BE2C (cell line): ENCODE measurements at places on chromosomes 2 and 18.

GRCh38 chr2:106107509-106108131 is 86.5 kb downstream of the UXS1 start:
- DNase-seq, result no peak

DNA sequence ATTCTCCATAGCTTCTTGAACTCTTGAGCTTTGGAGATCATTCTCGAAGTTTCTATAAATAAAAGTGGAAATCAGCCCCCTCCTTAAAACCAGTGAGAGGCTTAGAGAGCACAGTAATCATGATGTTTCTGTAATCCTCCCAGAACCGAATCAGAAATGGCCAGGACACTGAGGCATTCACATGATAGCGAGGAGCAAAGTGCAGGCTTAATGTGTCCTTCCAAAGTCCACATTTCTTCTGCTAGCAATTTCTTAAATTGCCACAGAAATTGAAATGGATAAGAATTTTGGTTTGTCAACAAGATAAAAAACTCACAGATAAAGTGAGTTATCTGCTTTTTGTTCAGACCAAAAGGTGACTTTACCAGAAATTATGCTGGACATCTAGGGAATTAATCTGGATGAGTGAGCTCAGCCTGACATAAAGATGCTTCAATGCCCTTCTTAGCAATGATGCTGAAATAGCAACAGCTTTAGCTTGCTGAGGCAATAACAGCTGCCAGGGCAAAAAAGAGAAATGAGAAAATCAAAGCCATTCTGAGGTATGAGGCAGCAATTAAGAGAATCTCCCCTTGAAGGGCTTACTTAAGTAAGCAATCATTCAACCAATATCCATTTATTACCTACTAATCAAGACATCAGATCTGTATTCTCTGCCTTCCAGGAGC is 82.4 kb upstream of the PHLPP1 start:
- no peak for DNase-seq

GRCh38 chr18:8794156-8794933 is 89.0 kb downstream of the MTCL1 start:
- DNase-seq, result peak; percentile 44

DNA sequence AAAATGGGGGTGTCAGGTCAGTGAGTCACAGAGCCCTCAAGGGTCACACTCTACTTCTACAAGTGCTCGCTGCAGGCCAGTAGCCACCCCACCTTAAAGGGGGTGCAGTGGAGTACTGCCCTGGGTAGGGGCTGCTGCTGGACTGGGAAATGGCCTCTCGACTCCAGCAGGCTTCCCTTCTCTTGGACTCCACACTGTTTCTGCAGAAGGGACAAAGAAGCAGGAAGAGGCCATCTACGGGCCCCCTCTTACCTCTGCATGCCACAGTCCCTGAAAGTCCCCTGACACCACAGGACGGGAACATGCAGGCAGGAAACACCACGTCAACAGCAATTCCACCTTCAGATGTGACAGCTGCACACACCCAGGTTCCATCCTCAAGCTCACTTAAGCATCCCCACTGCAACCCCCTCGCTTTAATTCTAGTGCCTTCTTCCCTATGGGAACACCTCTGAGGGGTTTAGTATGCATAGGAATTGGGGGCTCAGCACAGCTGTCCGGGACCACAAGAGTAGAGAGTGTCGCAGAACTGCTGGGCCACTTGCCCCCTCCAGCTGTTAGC is 22.3 kb downstream of the SNED1 start:
- no peak for DNase-seq

DNA sequence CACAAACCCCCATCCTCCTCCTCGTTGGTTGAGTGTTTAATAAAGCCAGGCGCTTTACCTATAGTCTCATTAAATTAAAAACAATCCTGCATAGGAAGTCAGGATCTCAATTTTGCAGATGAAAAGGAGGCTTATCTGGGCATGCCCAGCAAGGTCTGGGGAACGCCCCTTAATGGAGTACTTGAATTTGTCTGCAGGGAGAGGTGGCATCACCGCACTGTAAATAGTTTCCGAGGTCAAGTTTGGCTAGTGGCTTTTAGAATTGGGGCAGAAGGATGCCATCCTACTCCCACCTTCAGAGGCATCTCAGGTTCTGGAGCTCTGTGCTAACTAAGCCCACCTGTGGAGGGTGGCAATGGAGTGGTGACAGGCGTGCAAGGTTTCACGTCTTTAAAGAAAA is 149.2 kb downstream of the TGIF1 start:
- DNase-seq, result no peak

- no peak for DNase-seq
Observed at GRCh38 chr18:79567481-79568147, 112.0 kb upstream of the CTDP1 start.

DNA sequence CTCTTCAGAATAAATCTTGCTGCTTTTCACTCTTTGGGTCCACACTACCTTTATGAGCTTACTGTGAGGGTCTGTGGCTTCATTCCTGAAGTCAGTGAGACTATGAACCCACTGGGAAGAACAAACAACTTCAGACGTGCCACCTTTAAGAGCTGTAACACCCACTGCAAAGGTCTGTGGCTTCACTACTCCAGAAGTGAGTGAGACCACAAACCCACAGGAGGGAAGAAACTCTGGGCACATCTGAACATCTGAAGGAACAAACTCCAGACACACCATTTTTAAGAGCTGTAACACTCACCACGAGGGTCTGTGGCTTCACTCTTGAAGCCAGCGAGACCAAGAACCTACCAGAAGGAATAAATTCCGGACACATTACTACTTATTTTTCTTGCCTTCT is 964.1 kb upstream of the NXPH2 start:
- no peak for DNase-seq

DNA sequence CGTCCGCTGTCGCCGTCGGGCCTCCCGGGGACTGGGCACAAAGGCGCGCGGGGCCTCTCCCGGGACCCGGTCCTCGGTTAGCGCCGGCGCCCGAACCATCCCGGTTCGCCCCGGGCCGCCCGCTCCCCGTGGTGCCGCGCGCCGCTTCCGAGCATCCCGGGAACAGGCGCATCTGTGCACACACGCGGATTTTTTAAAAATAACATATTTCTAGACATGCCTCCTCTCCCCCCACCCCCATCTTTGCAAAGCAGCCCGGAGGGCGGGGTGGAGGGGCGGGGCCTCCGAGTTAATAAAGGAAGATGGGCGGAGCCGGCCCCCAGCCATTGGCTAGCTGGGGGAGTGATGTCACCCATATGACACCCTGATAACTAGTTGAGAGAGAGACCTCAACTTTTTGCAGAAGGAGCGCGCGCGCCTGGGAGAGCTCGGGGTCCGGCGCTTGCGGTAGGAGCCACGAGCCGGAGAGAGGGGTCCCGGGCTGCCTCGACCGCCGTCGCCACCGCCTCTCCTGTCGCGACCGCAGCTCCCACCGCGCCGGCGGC is at the start of gene SOX11:
Gene SOX11 (plus strand): TSS at position 400 of the 545 bp plus-strand sequence. CDS start 338 bp downstream, outside the sequence.
- peak; percentile 77 for DNase-seq

DNA sequence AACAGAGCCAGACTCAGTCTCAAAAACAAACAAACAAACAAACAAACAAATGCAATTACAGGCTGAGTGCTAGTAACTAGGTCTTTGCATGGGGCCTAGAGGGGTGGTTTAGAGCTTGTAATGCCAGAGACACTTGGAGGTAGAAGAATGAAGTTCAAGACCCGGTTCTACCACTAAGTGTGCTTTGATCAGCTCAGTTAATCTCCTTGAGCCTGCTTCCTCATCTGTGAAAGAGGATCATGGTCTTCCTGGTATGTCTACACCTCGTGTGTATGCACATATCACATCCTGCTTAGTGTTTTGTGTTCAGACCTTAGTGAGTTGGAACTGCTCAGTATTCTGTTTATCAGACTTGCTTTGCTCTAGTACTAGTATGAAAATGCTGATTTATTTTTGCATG is 4.8 kb upstream of the ATP6V1C2 start:
- no peak for DNase-seq

GRCh38 chr2:218745559-218746469 is 35.2 kb downstream of the TTLL4 start:
- DNase-seq, result no peak

DNA sequence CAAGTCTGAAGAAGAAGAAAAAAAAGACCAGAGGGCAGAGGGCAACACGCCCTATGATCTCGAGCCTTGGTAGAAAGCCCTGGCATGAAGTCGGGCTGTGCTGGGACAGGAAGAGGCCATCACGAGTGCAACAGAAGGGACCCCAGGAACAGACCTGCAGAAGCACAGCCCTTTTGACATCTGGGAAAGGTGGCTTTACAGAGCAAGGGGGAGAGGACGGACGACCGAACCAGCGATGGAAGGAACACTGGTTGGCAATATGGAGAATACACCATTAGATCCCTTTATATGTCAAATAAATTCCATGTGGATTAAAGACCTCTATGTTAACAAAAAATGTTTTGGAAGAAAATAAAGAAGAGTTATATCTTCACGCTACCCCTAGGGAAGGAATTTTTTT is 10.7 kb downstream of the KIF1A start:
- DNase-seq, result no peak

- no peak for DNase-seq
Observed at GRCh38 chr2:61125123-61125710, 36.8 kb upstream of the C2orf74 start.

DNA sequence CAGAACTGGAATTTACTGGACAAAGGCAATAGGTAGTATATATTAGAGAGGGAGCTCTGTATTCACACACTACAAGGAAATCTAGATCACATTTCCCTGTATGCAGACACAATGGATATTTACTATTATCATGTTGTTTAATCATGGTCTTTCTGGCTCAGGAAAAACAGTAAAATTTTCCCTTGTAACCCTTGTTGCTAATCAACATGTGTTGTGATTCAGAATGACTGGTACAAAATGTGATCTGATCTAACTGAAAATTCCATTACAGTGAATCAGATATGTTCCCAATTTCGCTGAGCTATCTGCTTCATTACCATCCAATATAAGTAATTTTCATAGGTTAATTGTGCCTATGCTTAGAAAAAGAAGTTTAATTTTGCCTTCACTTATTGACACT is 1109.7 kb downstream of the LRP1B start:
- DNase-seq, result no peak

DNA sequence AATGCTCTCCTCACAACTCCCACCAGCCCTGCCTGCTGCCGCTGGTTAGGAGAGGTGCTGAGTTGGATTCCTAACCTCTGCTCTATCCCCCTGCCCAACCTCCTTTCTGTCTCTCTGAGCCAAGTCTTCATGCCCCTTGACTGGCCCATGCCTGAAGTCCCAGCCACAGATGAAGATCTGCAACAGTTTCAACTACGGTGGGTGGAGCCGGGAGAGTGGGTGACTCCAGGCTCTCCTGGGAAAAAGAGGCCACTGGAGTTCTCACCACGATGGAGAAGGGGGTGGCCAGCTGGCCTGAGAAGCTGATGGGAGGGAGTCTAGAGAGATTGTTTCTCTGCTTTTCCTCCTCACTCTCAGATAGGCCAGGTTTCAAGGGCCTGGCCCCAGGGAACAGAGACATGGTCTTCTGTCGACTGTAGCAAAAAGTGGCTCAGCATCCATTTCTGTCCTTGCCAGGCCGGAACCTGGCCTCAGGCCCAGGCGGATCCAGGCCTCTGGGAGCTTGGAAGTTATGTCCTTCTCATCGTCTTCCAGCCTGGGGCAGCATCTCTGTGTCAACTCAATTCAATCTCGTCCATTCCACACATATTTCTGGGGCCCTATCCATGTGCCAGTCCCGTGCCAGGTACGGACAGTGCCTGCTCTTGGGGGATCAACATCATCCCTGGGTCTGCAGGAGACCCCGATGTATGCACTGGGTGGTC is 75.3 kb downstream of the INHBB start:
- DNase-seq, result no peak

GRCh38 chr2:7456762-7457161 is 539.5 kb downstream of the RNF144A start:
- no peak for DNase-seq

GRCh38 chr2:40440835-40441234 is 11.1 kb downstream of the SLC8A1 start:
- no peak for DNase-seq

DNA sequence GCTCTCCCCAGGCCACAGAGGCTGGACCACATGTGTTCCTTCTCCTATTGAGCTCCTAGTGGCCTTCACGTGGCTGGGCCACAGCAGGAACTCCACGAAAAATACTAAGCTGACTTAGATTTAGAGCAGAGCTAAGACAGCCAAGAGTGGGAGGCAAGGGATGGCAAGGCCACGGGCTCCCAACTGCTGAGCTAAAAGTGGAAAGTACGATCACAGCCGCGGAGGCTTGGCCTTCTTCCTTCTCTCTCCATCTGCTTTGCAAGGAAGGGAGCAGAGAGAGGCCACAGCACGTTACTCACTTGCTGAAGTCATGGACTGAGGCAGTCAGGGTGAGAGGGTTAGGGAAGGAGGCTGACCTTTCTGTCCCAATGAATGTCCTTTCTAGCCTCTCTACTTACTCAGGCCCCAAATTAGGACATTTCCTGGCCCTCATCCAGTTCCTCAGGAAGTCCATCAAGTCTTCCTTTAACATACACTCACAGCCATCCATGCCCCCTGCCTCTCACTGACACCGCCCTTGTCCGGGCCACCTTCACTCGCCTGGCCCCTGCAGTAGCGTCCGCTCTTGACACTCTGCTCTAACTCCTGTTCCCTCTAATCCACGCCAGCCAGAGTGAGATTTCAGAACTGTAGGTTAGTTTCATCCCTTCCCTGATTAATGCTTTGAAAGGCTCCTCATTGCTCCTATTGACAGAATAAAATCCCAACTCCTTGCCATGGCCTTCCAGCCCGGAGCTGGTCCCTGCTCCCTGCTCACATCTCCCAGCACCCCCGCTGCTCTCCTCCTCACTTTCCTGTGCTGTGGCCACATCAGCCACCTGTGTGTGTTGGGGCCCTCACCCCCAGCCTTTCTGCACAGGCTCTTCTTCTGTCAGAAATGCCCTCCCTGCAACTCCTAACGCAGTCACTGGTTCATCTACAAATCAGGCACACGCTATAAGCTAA is 204.2 kb downstream of the CYP26B1 start:
- no peak for DNase-seq

GRCh38 chr2:47227532-47228279 is 72.6 kb upstream of the STPG4 start:
- DNase-seq, result peak; percentile 67

GRCh38 chr2:100765481-100765880 is 54.5 kb upstream of the NPAS2 start:
- no peak for DNase-seq

DNA sequence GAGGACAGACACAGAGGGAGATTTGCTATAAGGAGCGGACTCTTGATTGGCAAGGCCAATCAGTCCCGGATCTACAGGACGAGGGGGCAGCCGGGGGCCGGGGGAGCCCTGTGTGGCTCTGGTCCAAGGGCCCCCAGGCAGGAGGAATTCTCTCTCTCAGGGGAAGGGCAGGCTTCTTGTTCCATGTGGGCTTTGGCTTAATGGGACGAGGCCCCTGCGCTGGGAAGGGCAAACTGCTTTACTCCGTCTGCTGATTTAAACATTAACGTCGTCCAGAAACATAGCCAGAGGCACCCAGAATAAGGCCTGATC is 75.9 kb downstream of the TMEM18 start:
- DNase-seq, result no peak

DNA sequence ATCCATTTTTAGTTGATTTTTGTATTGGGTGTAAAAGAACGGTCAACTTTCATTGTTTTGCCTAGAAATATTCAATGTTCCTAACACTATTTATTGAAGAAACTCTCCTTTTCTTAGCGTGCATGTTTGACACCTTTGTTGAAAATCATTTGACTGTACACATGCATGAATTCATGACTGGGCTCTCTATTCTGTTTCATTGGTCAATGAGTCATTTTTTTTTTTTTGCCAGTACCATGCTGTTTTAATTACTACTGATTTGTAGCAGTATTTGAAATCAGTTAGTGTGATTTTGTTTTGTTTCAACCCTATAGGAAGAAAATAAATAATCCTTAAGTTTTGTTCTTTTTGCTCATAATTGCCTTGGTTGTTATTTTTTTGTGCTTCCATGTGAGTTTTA is 828.7 kb downstream of the SUCLG1 start:
- DNase-seq, result no peak
